T-cell (primary cell): ENCODE measurements at places on chromosomes 2 and 18.

GRCh38 chr2:19787134-19787533, 114.6 kb downstream of the TTC32 start:
- no peak for DNase-seq

DNA sequence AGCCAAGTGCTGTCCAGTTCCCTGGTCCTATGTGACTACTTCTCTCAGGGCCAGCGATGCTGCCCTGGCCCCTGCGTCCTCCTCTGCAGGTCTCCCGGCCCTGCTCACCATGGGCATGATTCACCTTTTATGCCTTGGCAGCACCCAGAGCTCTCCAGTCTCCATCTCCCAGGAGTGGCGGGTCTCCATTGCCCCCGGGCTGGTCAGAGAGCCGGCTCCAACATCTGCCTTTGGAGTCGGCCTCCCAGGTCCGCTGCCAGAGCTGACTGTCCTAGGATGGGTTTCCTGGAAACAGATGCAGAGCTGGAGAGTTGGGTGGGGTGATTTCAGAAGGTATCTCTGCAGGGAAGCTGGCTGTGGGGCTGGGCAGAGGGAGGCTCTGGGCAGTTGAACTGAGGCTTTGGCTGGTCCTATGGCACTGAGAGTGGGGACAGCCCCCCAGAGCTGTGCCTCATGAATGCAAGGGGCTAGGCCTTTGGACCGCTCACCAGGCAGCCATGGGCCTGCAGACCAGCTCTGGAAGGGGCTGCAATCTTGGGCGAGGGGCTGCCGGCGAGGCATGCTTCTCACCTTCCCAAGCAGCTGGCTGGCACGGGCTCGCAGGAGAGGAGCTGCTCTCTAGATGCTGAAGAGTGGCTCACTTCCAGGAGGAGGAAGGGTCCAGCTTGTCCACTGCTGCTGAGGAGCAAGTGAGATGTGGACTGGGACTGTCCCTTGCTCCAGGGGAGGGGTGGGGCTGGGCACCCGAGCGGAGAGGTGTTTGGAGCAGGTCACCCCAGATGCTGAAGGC, 59.8 kb upstream of the HS6ST1 start:
- DNase-seq: no peak

- no peak for DNase-seq
Measured at GRCh38 chr18:14124689-14125088, 7.5 kb downstream of the ZNF519 start.

- no peak for DNase-seq
Measured at GRCh38 chr18:56285387-56286065, 352.9 kb downstream of the TXNL1 start.
